ENCODE measurements at places on chromosomes 13 and 19. TPM values are rescaled to one million over a fixed set of nuclear protein-coding genes. Genes with fewer than 3 reads are reported as not detected.

TEX101 gene
- total RNA-seq, result not detected

KASH5 gene
- total RNA-seq, result 0.39 TPM

GPC6 gene
- 16.1 TPM for total RNA-seq

KIR3DL2 gene
- not detected for total RNA-seq

GRCh38 chr19:48455908-48456562, 661 bp downstream of the KCNJ14 start:
- H3K4me1 ChIP-seq, result no peaks in the 10 kb centered on the region
- peaks cover 71% of the 10 kb centered on the region for H3K36me3 ChIP-seq
- no peak for DNase-seq
- no peaks in the 10 kb centered on the region for H3K27me3 ChIP-seq

DNA sequence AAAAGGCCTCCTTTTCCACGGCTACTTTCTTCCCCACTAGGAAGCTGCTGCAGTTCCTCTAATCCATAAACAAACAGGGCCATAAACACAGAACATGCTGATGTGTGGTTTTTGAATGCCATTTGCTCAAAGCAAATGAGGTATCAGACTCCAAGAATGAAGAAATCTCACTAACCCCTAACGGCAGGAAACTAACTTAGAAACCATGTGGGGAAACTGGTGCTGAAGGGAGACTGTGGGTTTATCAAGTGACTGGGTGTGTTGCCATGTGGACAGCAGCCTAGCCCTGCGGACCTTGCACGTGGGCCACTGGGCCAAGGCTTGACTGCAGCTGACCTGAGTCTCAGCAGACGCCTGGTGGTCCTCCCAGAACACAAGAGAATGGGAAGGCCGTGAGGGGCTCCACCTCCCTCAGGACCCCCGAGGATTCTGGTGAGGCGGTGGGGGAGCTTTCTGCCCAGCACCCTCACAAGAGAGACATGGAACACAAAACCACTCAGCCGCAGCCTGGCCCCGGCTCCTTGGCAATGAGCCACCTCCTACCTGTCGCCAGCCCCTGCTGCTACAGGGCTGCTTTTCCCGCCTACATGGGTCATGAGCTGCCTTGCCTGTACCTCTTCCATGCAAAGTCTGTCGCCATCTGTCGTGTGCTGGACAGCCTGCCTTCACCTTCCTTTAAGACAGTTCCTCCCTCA, 10.6 kb downstream of the SLC15A1 start:
- H3K4me1 ChIP-seq, result no peaks in the 10 kb centered on the region
- peaks cover 26% of the 10 kb centered on the region for H3K36me3 ChIP-seq
- no peak overlapping the region for H3K4me3 ChIP-seq
- H3K27ac ChIP-seq, result no peak overlapping the region

- peak; percentile 97 for DNase-seq
- H3K27me3 ChIP-seq, result no peaks in the 10 kb centered on the region
- peak overlapping the region; percentile 68 for H3K4me3 ChIP-seq
- H3K36me3 ChIP-seq, result no peaks in the 10 kb centered on the region
- H3K4me1 ChIP-seq, result no peaks in the 10 kb centered on the region
Measured at GRCh38 chr19:17706750-17707181, 12.5 kb upstream of the MAP1S start.

DNA sequence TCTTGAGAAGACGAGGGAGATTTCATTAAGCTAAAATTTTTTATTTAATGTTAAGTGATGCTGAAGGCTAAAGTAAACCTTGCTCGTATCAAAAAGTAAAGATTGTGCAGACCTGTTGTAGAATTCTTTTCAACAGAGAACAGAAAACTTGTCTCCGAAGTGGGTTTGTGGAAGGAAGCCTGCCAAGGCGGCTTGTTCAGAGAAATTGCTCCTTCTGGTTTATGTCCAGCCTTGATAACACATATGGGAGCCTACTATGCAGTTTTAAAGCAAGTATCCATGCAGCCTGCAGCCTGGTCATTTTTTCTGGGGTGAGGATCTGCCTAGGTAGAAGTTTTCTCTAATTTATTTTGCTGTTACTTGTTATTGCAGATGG, 1.4 kb downstream of the MLNR start:
- H3K4me3 ChIP-seq, result peak overlapping the region; percentile 70
- H3K27ac ChIP-seq, result no peak overlapping the region
- DNase-seq, result no peak
- no peaks in the 10 kb centered on the region for H3K36me3 ChIP-seq
- no peaks in the 10 kb centered on the region for H3K4me1 ChIP-seq

DNA sequence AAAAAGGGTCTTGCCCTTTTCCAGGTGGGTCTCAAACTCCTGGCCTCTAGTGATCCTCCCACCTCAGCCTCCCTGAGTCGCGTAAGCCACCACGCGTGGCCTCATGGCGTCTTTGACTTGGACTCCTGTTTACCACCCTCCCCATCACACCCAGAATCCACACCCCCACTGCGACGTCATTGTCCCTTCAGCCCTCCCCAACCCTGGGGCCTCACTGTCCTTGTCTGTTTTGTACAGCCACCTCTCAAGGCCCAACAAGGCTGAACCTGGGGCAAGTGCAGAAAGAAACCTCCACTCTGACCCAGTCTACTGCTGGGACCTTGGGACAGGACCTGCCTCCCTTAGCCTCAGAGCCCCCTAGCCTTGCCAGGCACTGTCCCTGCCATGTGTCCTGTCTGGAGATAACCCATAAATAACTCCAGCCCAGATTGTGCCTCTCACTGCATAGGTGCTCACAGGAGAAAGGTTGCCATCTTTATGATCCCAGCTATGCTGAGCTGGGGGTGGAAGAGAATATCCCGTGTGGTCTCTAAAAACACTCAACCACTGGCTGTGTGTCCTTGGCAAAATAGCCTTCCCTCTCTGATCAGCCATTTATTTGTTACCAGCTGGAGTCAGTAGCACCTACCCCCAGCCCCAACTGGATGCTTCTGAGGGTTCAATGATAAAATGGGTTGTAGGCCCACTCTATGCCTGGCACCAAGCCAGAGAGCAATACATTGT, 1.8 kb upstream of the IFI30 start:
- DNase-seq, result no peak
- peaks cover 12% of the 10 kb centered on the region for H3K36me3 ChIP-seq
- no peak overlapping the region for H3K27ac ChIP-seq

DNA sequence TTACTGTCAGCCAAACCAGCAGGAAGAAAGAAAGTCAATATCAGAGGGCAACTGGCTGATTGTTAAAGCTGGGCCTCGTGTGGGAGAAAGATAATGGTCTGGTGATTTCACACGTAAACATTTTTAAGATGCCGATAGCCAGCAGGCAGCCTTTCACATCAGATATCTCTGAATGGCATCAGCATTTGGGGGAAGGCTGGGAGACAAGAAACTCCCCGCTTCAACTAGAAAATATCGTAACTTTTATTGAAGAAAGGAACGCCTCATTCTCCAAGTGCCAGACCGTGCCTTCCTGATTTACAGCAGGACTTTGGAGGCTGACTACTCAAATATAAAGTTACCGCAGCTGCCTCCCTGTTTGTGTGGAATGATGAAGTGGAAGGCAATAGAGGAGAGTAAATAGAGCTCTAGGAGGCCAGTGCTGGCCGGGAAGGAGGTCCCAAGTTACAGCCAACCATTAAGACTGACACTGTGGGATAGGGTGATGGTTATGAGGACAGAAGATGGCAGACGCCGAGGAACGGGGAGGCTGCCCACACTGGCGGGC, 284.3 kb upstream of the MAB21L1 start:
- H3K4me1 ChIP-seq, result no peaks in the 10 kb centered on the region
- H3K4me3 ChIP-seq, result no peak overlapping the region
- H3K36me3 ChIP-seq, result no peaks in the 10 kb centered on the region
- H3K27me3 ChIP-seq, result no peaks in the 10 kb centered on the region
- DNase-seq, result no peak

DNA sequence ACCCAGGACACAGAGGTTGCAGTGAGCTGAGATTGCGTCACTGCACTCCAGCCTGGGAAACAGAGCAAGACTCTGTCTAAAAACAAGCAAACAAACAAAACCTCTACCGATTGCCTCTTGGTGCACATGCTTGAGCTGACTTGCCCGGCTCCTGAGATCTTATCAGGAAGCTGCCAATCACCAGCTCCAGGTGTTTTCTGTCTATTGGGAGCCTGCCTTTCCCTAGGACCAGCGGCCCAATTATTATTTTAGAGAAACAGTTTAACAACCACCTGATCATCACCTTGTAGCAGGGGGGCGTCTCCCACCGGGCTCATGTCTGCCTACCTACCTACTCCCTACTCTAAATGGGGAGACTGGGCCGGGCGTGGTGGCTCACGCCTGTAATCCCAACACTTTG, 10.8 kb downstream of the CLEC4M start:
- DNase-seq, result no peak
- no peaks in the 10 kb centered on the region for H3K27me3 ChIP-seq
- no peak overlapping the region for H3K27ac ChIP-seq
- no peaks in the 10 kb centered on the region for H3K36me3 ChIP-seq
- no peaks in the 10 kb centered on the region for H3K4me1 ChIP-seq
- H3K4me3 ChIP-seq, result no peak overlapping the region

- peak; percentile 68 for DNase-seq
- H3K4me1 ChIP-seq, result no peaks in the 10 kb centered on the region
- H3K27ac ChIP-seq, result no peak overlapping the region
- no peak overlapping the region for H3K4me3 ChIP-seq
- H3K27me3 ChIP-seq, result no peaks in the 10 kb centered on the region
Measured at GRCh38 chr13:51895906-51896888, 34.4 kb downstream of the CCDC70 start.

DNA sequence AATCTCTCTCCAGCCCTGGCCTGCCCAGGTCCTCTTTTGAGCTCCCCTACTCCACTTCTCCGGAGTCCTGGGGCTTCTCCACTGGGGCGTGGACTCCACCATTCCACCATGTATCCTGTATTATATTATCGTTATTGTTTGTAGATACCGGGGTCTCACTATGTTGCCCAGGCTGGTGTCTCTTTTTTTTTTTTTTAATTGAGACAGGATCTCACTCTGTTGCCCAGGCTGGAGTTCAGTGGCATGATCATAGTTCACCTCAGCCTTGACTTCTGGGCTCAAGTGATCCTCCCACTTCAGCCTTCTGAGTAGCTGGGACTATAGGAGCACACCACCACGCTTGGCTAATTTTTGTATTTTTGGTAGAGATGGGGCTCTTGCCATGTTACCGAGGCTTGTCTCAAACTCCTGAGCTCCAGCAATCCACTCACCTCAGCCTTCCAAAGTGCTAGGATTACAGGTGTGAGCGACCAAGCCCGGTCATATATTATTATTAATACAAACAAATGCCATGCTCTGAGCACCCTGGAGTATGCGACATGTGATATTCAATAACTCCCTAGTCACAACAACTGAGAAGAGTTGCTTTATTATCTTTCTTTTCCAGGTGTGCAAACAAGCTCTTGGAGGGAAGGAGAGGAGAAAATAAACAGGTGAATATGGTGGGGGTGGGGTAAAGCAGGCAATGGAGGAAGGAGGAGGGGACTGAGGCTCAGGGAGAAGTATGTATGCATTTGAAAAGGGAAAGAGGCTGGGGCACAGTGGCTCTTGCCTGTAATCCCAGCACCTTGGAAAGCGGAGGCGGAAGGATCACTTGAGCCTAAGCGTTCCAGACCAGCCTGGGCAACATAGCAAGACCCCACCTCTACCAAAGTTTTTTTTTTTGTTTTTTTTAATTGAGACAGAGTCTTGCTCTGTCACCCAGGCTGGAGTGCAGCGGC, 2.8 kb upstream of the CERS4 start:
- peaks cover 4% of the 10 kb centered on the region for H3K4me1 ChIP-seq
- H3K27ac ChIP-seq, result no peak overlapping the region
- DNase-seq, result peak; percentile 80
- no peak overlapping the region for H3K4me3 ChIP-seq

GRCh38 chr13:99465454-99465853, 35.8 kb upstream of the TM9SF2 start:
- no peak overlapping the region for H3K4me3 ChIP-seq
- H3K27ac ChIP-seq, result no peak overlapping the region
- H3K36me3 ChIP-seq, result no peaks in the 10 kb centered on the region
- DNase-seq, result no peak

DNA sequence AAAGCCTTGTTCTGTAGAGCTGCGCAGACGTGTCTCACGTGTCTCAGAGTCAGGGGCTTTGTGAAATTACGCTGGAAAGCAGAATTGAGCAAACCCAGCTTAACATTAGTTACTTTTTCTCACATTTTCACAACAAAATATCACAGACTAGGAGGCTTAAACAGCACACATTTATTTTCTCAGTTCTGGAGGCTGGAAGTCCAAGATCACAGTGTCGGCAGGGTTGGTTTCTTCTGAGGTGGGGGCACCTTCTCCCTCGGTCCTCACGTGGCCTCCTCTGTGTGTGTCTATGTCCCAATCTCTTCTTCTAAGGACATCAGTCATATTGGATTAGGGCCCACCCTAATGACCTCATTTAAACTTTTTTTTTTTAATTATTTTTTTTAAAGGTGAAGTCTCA, 4.7 kb upstream of the EIF3G start:
- no peaks in the 10 kb centered on the region for H3K27me3 ChIP-seq
- DNase-seq, result no peak
- peaks cover 6% of the 10 kb centered on the region for H3K36me3 ChIP-seq

DNA sequence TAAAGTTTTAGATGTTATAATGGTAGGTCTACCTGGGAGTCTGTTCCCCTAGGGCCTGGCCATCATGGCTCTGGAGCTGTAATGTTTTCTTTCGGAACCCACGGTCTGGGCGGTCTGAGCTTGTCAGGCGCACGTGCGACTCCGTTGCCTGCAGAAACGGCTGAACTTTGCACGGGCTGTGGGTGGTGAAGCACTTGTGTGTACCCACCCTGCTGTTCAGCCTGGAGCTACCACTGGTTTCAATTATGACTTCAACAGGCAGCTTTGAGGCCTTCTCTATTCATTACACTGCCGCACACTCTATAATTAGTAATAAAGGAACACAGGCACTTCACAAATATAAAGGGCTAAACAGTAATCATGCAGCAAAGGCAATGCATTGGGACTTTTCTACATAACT, 6.0 kb downstream of the PCDH8 start:
- no peak overlapping the region for H3K27ac ChIP-seq
- DNase-seq, result no peak
- peaks cover 3% of the 10 kb centered on the region for H3K4me1 ChIP-seq
- H3K27me3 ChIP-seq, result peaks cover 14% of the 10 kb centered on the region

DNA sequence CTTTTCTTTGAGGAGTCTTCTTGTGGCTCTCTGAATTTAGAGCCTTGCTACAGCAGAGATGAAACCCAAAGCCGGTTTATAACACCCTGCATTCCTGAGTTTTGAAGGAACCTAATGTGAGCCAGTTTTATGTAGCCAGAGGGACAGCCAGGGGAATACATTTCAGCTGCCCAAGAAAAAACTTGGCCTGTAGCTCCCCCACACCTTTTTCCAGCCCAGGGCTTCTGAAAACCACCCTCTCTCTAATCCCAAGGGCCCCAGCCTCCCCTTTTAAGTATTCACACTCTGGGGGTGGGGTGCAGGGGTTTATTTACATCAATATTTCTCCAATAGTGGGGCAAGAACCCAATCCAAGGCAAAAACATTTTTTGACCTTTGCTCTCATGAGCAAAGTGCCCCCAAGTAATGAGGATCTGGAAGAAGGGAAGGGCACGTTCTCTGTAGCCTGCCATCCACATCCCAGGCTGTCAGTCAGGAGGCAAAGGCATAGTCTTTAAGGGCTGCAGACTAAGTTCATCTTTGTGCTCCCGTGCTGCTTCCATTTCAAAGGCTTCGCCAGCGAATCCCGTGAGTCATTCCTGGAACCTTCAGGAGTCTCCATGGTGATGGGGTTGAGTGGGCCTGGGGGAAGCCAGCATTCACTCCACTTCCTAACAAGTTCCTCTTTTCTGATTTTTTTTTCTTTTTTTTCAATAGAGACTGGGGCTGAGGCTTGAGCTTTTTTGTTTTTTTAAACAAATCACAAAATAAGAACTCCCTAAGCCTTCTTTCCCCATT, 33.2 kb upstream of the MEDAG start:
- no peak overlapping the region for H3K27ac ChIP-seq
- H3K4me1 ChIP-seq, result no peaks in the 10 kb centered on the region
- no peaks in the 10 kb centered on the region for H3K36me3 ChIP-seq
- H3K4me3 ChIP-seq, result no peak overlapping the region

Measured in H9 (cell line).